ENCODE measurements at places on chromosomes 11 and 22.
A peak's percentile ranks its signal among the peaks of the same experiment; 100 is the strongest.

DNA sequence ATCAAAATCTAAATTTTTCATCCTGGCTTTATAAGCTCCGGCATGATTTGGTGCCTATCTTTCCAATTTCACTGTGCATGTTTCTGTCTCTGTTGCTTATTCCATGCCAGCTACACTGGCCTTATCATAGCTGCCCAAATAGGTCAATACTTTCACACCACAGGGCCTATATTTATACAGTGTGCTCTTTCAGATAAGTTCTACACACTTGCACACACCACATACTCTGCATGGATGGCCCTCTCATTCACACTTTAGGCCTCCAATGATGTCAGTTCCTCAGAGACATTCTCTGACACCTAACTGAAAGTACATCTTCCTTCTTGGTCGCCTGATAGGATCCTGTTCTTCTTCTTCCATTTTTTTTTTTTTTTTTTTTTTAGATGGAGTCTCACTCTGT is 7.0 kb downstream of the ALG8 start:
- no peak for DNase-seq

GRCh38 chr11:63536669-63537292 is at the start of gene PLAAT4:
Gene PLAAT4, plus strand, starts transcription at chr11:63536808. Its CDS starts 61 bp downstream, at chr11:63536869.
- peak; percentile 58 for DNase-seq

GRCh38 chr11:8234425-8234821 is 29.3 kb downstream of the LMO1 start:
- DNase-seq = no peak

- no peak for DNase-seq
Measured at GRCh38 chr11:122594986-122595645, 60.4 kb upstream of the UBASH3B start.

GRCh38 chr11:19873730-19874129 is 161.1 kb downstream of the NAV2 start:
- no peak for DNase-seq

DNA sequence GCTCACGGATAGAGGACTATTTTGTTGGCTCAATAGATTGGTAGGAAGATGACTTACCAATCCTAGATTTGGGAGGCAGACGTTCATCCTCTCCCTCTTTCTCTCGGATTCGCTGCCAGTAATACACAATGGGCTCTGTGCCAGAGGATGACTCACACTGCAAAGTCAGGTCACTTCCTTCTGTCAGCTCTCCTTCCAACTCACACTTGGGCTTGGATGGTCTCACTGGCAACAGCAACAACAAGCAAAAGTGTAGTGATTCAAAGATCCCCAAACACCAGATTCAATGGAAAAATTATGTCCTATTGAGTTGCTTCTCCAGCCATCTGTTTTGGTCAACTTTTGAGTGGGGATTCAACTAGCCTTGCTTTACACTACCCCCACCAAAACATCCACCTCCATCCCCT is 21.7 kb upstream of the HSPA8 start:
- DNase-seq = peak; percentile 83

GRCh38 chr11:2725368-2726300 is 25.8 kb upstream of the KCNQ1OT1 start:
- DNase-seq = no peak

DNA sequence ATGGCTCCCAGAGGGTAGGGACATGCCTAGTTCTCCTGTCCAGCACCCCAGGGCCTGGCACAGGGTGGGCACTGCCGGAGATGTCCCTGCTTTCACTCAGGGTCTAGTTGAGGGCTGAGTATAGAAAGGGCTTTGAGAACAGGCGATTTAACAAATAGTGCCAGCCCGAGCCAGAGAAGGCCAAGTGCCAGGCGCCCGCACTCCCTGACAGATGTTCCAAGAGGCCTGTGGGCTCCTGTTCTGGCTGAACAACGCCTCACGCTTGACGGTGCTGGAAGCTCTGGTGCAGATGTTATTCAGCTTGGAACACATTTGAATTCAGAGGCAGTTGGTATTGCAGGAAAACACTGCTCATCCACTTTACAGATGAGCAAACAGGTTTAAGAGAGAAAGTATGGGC is 46.5 kb downstream of the NFAM1 start:
- DNase-seq = no peak

DNA sequence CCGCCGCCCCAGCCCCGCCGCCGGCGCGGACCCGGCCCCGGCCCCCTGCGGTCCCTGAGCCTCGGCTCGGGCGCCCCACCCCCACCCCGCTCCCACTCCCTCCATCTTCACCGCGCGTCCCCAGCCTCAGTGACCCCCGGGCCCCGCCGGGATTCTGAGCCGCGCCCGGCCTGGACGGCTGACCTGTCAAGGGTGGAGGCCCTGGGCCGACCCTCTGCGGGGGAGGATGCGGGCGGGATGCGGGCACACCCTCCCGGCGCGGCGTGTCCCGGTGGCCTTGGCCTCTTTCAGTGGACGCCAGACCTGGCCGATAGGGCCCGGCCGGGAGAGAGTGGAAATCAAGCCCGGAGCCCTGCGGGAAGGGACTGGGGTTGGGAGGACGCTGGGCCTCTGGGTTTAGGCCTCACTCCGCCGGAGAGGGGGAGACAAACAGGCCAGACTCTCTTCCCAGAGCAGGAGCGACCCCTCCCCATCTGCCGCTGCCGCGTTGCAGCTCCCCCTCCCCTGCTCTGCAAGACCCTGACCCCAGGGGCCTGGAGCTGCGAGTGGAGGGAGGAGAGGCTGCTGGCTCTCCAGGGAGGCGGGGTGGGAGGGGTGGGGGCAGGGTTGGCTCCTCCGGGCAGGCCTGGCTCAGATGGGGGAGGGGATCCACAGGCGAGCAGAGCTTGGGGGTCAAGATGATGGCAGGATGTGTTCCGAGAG is 525 bp downstream of the MAPK8IP2 start:
- DNase-seq = no peak

DNA sequence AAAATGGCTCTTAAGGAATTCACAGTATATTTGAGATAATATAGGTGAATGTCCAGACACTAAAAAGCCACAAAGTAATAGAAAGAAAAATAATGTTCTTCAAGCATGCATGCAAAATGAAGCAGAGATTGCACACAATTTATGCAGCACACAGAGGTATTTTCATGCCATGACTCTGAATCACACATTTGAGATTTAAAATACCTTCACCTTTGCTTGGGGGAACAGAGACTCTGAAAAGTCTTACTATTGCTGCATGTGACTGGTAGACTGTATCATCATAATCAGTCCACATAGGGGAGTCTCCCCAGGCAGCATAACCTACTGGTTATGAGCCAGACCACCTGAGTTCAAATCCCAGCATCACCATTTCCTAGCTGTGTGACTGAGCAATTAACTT is 96.2 kb downstream of the RCN1 start:
- no peak for DNase-seq

DNA sequence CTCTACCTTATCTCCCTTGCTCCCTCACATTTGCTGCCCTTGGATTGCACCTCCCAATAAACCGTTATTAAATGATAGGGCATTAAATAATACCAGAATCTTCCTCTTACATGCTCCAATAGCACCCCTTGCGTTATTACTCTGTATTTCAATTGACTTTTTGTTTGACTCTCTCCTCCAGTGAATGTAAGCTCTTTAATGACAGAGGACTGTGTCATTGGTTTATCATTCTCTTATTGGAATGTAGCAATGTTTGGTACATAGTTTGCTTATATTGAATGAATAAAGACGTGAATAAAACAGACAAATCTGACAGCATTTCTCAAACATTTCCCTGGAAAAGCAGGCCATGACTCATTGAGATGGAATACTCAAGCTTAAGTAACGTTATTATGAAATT is 8.7 kb upstream of the MPEG1 start:
- no peak for DNase-seq

- no peak for DNase-seq
Measured at GRCh38 chr11:69278091-69278867, 15.7 kb upstream of the MYEOV start.

GRCh38 chr22:37022483-37023337 is 3.2 kb downstream of the MPST start:
- no peak for DNase-seq

Data from activated CD8-positive, alpha-beta memory T cell treated with anti-CD3 and anti-CD28 coated beads, Interleukin-2, amount 10 ng/mL, durations not matched to agents 7 days and 5 days (primary cell).